Prostate gland (tissue), 2 donors: ENCODE measurements at places on chromosomes 11 and 22.
A peak's percentile ranks its signal among the peaks of the same experiment; 100 is the strongest.

DNA sequence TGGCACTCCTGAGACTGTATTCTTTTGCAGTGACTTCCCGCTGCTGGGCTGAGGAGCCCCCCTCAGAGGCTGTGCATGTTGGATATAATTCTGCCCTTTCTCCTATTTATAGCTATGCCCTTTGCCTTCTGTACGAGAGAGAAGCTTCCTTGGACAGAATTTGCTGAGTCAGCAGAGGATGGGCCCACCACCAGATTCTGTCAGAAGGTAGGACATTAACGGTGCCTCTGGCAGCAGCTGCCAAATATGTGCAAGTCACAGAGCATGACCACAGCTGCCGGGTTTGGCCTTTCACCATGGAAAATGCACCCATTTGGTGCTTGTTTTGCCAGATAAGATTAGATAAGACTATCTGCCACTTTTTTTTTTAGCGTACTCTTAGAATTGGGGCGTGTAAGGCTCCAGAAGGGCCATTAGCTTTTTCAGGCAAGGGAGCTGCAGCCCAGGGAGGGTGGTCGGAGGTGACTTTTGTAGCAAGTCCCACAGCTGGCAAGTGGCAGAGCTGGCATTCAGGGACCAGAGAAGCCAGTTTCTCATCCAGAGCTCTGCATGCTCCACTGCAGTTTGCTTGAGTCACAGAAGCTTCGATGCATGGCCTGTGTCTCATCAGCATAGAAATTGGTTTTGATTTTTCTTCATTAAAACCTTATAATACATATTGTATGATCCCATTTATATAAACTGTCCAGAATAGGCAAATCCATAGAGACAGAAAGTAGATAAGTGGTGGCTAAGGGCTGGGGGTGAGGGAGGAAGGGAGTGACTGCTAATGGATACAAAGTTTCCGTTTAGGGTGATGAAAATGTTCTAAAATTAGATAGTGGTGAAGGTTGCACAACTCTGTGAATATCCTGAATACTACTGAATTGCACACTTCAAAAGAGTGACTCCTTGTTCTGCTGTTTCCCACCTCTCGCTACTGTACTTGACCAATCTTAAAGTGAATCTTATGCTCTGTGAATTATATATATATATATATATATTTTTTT is 15.8 kb downstream of the UPB1 start:
- DNase-seq, result no peak

GRCh38 chr11:17604915-17605233 is 57.8 kb downstream of the OTOG start:
- no peak for DNase-seq

DNA sequence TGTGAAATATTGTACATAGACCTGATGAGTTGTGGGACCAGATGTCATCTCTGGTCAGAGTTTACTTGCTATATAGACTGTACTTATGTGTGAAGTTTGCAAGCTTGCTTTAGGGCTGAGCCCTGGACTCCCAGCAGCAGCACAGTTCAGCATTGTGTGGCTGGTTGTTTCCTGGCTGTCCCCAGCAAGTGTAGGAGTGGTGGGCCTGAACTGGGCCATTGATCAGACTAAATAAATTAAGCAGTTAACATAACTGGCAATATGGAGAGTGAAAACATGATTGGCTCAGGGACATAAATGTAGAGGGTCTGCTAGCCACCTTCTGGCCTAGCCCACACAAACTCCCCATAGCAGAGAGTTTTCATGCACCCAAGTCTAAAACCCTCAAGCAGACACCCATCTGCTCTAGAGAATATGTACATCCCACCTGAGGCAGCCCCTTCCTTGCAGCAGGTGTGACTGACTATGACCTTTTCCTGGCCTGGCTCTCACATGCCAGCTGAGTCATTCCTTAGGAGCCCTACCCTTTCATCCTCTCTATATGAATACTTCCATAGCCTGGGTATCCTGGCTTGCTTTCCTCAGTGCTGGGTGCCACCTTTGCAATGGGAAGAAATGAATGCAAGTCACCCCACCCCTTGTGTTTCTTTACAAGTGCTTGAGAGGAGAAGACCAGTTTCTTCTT is 12.3 kb downstream of the PIK3IP1 start:
- no peak for DNase-seq

DNA sequence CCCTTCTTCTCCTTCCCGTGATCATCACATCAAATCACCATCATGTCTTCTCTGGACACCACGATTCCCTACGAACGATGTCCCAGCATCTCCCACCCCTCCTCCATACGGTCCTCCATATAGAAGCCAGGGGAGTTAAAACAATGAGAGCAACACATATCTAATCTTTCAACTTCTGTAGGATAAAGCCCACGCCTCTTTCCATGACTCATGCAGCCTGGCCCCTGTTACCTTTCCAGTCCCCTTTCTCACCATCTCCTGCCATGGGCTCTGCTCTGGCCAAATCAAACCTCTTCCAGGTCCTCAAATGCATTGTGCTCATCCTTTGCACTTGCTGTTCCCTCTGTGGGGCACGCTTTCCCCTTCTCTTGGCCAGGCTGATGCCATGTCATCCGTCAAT is 23.6 kb downstream of the RPS6KA4 start:
- no peak for DNase-seq

GRCh38 chr22:31062566-31063230 is 18.4 kb upstream of the SMTN start:
- no peak for DNase-seq

DNA sequence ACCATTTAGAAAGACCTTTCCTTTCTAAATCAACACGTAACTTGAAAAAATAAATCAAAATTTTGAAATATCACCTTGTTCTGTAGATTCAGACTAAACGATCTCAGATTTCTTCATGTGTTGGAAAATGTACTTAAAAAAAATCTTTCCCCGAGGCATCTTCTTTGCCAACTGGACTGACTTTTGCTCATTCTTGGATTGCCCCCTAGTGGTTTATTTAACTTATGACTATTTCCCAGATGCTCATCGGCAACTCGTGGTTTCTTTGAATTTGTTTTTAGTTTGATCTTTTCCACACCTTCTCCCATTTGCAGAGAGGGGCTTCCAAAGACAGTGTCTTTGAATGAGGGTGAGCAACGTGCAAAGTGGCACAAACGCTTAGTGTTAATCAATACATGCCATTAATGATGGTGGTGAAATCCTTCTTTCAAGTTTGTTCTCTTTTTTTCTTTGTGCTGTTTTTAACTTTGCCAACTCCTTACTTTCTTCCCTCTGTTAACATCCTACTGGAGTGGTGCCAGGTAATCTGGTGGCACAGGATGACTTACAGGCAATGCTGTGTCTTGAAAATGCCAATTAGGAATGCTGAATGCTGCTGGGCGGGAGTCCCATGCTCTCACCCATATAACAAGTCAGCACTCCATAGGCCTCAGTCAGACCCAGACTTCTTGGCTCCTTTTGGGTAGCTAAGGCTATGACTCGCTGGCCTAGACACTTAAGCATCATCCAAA is 18.3 kb downstream of the PRSS23 start:
- peak; percentile 31 for DNase-seq

GRCh38 chr11:88169471-88169870 is 5.8 kb downstream of the RAB38 start:
- DNase-seq, result no peak

GRCh38 chr22:48104102-48104738 is 1341.8 kb downstream of the TBC1D22A start:
- DNase-seq, result no peak

DNA sequence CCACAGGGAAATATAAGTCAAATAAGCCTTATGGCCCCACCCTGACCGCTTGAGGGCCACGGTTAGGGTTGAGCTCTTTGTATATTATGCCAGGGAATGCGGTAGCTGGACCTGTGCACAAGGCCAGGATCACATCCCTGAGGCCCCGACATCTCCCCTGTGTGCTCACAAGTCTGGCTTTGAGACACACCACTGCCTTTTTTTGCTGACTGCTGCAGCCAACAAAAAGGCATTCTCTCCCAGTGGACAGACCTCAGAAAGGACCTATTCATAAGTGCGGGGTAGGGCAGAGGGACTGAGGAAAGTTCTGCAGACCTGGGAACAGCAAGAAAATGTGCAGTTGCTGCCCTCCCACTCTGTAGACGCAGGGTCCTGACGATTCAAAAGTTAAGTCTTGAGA is 3.4 kb upstream of the SIDT2 start:
- no peak for DNase-seq

GRCh38 chr11:76783896-76784813 is 999 bp downstream of the TSKU start:
- DNase-seq, result peak; percentile 50

DNA sequence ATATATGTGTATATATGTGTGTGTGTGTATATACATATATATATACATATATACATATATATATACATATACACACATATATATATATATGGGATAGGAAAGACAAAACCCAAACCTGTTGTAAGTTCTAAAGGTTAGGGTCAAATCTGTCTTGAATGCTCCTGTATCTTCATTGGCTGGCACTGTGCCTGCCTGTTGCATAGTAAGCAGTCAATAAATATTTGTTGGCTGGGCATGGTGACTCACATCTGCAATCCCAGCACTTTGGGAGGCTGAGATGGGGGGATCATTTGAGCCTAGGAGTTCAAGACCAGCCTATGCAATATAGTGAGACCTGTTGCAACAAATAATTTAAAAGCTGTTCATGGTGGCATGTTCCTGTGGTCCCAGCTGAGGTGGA is 205.4 kb downstream of the DBX1 start:
- no peak for DNase-seq

GRCh38 chr22:42877597-42878340 is 20.7 kb upstream of the ARFGAP3 start:
- no peak for DNase-seq

- no peak for DNase-seq
Observed at GRCh38 chr11:107457205-107457557, 444 bp downstream of the CWF19L2 start.

DNA sequence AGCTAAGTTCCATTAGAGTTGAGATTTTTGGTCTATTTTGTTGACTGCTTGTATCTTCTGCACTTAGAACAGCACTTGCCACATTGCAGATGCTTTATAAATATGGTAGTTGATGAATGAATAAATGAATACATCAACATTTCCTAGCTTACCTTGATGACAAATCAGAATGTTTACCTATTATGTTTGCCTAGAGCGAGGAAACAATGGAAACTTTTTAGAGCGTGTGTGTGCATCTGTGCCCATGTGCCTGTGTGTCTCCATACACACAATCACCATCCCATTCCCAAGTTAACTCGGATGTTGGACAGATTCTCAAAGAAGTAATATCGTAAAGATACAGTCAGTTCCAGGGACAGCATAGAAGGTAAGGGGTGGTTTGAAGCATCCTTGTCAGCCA is 139.1 kb downstream of the DBX1 start:
- DNase-seq, result no peak

DNA sequence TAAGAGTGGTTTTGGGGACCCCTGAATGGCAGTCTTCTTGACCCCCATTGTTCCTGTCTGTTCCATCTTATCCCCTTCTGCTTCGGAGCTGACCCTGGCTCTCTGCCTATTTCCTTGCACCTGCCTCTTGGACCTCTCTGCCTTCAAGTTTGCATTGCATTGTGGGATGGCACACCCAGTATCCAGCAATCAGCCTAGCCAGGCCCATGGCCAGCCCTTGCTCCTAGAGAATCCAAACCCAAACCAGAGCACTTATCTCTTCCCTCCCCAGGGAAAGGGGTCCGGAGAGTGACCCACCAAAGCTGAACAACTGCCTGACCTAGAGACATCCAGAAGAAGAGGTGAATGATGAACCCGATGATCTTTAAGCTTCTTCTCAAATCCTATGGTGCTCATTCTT is 607.3 kb upstream of the CADM1 start:
- no peak for DNase-seq

- no peak for DNase-seq
Observed at GRCh38 chr22:23262518-23263332, 82.4 kb downstream of the BCR start.

GRCh38 chr11:102421261-102421660 is 31.3 kb downstream of the TMEM123 start:
- no peak for DNase-seq

DNA sequence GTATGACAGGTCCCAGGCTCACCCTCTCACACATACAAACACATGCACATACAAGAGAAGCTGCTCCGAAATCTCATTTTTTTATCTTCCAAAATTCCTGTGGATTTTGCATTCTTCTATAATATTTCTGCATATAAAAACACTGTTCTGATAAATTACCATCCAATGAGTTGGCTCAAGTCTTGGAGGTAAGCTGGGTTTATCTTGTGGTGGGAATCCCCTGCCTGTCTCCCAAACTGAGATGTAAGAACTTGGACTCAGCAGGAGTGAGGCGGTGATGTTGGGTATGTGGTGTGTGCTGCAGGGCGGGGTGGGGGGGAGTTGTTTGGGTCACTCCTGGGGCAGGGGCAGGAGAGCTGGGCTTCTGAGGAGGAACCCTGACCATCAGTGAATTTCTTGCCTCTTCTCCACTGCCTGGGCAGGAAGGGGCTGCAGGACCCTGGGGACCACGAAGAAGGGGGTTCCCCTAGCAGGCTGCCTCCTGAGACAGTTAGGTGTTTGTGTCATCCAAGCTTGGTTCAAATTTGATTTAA is 6.8 kb upstream of the P2RY6 start:
- DNase-seq, result no peak

DNA sequence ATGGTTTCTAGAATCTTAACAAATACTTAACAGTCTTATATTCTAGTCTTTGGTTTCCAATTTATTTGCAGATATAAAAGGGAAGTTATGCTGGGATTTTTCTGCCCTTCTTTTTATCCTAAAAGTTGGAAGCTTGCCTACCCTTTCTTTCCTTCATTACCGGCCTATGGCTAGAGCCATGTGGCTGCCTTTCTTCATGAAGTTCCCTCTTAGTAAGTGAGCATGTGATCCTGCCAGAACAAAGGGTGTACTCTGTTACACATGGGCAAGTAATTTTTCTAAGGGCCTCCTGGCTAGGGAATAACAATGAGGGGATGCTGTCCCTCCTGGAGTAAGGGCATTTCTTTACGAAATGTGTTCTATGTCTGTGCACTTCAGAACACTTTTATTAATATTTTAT is 252.1 kb upstream of the PITPNB start:
- no peak for DNase-seq

- no peak for DNase-seq
Observed at GRCh38 chr11:95608093-95608492, 181.5 kb downstream of the FAM76B start.

DNA sequence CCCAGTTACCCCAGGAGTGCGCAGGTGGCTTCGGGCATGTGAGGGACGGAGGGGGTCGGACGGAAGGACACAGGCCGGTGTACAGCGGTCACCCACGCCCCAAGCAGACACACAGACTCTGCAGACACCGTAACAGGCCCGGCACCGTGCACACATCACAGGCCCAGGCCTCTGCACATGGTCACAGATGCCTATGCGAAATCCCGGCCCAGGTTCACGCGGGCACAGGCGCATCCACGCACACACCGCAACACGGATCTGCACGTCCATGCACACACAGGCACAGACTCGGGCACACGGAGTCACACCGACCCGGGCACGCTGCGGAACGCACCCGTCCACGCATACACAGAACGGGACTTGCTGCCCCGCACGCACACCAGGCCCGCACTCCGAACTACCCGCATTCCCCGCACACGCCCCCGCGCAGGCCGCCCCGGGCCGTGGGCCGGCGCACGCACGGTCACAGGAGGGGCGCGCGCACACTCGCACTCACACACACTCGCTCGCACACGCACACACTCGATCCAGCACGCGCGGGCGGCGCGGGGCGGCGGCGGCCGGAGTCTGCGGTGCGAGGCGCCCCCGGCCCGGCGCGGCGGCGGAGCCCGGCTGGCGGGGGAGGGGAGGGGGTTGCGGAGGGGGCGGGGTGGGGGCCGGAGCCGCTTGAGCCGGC is at the start of gene MGAT3:
TSS of gene MGAT3 (plus strand) at position 491 of the 676 bp plus-strand sequence. CDS start 30,336 bp downstream, outside the sequence.
- DNase-seq, result no peak
